ENCODE measurements at places on chromosomes 5 and 9.

- no peak for DNase-seq
Observed at GRCh38 chr9:131282688-131283422, 6.5 kb upstream of the FAM78A start.

GRCh38 chr5:40268088-40268487 is 411.6 kb upstream of the PTGER4 start:
- DNase-seq = no peak

DNA sequence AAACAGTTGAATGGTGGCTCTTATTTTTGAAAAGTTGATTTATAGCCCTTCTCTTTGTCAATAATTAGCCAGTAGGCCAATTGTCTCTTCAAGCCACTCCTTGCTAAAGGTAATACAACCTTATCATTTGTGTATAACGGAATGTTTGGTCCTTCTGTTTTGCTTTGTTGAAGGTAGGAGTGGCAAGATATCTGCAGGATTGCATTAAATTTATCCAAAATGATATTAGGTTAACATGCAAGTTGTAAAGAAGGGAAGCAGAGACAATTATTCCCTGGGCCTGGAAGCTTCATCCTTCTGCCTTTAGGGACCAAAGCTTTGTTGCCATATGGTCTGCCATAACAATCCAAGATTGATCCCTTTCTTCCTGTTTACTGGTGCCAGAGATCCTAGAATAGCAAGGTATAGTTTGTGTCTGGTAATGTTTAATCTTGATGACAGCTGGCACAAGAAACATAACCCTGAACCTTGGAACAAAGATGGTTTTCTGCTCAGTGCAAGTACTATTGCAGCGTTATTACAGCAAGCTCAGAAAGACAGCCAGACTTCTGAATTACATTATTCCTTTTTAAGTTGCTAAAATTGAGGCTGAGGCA is 15.5 kb upstream of the FSD1L start:
- DNase-seq = no peak

DNA sequence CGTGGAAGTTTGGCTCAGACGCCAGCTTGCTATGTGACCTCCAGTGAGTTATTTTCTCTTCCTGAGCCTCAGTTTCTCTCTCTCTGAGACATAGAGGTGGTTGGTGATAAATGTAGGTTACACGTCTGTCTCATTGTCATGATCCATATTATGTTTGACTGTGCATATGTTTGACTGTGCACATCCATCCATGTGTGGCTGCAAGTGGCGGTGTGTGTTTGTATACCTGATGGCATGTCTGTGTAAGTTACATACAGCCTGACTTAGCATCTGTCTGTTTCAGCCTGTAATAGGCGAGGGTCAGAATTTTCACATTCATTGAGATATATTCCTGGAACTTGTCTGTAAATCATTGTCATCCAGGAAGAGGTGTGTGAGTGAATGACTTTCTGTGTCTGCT is 3.3 kb downstream of the SPARC start:
- no peak for DNase-seq

DNA sequence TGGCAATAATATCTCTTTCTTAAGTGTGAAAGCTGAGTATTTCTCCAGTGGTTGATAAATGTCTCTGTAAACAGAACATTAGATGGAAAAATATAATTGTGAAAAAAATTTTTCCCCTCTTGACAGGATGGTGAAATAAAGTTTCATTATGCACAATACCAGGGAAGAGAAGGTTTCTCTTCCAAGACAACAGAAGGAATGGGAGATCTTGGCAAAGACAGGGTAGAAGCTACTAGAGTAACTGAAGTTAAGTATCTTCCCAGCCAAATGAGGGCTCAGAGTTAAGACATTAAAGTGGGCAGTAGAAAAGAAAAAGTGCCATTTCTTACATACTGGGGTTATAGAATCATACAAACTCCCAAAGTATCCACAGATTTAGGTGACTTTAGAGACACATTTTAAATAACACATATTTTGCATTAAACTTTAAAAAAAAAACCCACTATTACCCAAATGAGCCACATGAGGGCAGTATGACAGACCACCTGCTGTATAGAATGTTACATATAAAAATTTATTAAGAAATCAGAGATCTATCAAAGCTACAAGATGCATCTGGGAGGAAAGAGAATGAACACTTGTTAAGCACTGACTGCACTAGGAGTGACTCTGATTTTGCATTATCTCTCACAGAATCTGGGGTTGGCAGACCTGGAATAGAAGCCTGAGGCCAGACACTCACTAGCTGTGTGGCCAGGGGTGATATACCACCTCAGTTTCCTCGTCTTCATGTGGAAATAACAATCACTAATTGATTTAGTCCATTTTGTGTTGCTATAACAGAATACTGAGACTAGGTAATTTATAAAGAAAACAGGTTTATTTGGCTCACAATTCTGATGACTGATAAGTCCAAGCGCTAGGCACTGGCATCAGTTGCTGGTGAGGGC is 98.5 kb downstream of the ARSB start:
- peak; percentile 12 for DNase-seq

GRCh38 chr9:35510383-35510753 is 20.5 kb downstream of the RUSC2 start:
- peak; percentile 61 for DNase-seq

- no peak for DNase-seq
Observed at GRCh38 chr9:136858452-136858843, 6.3 kb downstream of the MAMDC4 start.

Measured in M059J (cell line).